ENCODE measurements at places on chromosomes 5 and 9.

DNA sequence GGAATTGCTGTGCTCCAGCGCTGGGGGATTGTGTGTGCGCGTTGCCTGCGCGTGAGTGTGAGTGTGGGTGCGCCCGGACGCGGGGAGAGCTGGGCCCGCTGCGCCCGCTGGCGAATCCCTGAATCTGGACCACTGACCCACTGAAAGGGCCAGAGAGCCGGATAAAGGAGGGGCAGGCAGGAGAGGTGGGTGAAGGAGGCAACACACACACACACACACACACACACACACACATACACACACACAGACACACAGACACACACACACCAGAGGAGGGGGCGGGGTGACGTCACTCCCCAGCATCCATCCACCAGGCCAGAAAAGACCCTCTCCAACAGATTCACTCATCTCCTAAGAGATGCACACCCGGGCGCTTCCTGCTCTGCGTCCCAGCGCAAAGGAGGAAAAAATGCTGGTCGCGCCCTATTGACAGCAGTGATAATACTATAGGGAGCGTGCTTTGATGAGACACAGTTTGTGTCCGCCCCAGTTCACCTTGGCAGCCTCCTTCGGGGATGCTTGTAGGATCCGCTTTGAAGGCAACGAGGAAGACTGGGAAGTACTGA is 1059.1 kb upstream of the DMAC1 start:
- DNase-seq = no peak

DNA sequence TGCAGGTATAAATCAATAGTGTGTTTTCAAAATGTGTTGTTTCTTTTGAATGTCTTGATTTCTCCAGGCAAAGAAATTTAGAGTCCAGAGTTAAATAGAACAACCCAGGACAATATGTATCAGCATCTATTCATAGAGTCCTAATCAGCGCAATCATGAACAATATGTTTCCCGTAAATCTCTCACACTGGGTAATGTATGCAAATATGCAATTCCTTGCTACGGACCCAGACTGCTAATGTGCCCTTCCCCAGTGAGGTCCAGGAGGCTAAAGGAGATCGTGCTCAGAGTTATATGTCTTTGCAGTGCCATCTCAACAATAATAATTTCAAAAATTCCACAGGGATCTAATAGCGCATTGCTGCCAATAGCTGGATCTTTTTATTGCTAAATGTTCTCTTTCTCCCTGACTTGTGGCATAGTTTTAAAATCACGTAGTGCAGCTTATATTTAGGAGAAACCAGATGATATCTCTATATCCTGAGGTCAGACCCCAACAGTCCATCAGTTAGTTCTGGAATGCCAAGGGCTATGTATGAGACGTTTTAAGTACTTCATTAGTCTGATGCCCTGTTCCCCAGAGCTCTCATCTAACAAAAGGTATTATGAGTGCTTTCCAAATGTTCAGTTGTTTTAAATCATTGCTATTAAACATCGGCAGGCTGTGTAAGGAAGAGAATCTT is 145.1 kb downstream of the MARCHF11 start:
- DNase-seq = no peak

- DNase-seq = peak; percentile 65
Measured at GRCh38 chr5:127012916-127013315, 17.4 kb downstream of the MARCHF3 start.

- no peak for DNase-seq
Measured at GRCh38 chr5:33565324-33565723, 124.6 kb downstream of the TARS1 start.

- no peak for DNase-seq
Measured at GRCh38 chr5:113081091-113081839, 104.7 kb downstream of the DCP2 start.

GRCh38 chr9:121192959-121193640 is 8.6 kb downstream of the RAB14 start:
- no peak for DNase-seq

- DNase-seq = no peak
Measured at GRCh38 chr9:89436963-89437625, 60.8 kb downstream of the SEMA4D start.

- peak; percentile 28 for DNase-seq
Measured at GRCh38 chr9:100505564-100506159, 32.7 kb downstream of the TMEFF1 start.

DNA sequence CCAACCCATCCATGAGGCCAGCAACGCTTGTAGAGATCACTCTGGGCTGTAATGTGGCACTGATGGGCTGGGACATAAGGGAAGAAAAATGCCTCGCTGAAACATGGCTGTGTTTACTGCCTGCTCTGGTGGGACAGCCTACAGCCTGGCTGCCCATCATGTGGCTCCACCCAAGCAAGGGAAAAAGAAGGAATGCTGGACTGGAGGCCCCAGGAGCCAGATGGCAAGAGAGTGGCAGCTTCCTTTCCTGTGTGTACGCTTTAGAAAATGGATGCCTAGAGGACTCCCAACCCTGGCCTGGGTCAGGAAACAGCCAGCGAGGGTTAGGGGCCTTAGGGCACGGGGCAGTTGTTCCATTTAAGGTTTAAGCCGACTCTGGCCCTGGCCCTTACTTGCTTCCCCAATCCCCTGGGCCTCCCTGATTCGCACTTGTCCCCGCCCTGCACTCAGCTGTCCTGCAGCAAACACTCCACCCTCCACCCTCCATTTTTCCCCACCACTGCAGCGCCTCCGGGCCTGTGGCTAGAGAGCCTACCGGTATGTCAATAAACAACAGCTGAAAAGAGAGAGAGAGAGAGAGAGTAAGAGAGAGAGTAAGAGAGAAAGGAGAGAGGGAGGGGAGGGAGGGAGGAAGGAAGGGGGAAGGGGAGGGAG is 819.4 kb downstream of the SEMA5A start:
- no peak for DNase-seq

- DNase-seq = peak; percentile 32
Measured at GRCh38 chr9:806285-807156, 35.0 kb upstream of the DMRT1 start.

DNA sequence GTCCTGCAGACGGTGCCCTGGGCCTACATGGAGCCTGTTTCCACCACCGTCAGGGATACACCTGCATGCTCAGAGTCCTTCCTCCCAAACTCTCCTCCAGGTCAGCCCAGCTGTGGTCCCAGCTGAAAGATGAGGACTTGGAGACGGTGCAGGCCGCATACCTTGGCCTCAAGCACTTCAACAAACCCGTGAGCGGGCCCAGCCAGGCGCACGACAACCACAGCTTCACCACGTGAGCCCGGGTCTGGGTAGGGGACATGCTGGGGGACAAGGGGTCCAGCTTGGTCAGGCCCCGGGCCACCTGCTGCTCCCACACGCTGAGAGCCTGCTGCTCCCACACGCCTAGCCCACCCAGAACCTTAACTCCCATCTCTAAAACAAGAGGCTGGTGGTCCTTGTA is 16.6 kb upstream of the CARD19 start:
- no peak for DNase-seq

DNA sequence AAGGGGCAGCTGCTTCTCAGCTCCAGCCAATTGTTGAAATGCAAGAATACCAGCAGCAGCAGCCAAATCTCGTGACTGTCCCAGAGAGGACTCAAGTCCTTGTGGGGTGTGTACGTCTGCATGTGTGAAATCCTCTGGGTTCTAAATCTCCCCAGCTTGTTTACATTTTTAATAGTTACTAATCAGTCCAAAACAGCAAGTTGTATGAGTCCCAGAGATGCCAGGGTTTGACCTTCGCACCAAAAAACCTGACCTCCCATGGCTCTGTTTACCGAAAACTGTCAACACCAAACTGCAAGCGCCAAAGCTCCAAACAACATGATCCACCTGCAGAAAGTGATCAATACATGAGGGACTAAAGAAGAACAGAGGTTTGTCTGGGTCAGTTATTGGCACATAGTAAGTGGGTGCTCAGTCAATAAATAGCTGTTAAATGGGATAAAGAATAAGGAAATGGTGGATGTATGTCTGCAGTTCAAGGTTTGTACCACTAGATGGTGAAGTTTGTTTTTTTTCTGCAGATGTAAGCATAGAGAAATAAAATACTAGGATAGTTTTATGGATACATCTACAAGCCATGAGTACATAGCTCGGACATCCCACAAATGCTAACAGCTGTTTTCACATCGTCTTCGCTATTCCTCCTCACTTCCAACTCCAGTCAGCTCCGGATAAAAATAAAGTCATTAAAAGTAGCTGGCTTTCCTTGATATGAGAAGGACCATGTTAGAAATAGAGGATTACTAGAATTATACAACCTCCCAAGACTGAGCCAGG is 85.3 kb upstream of the ADRB2 start:
- DNase-seq = peak; percentile 66

GRCh38 chr9:133135146-133135745 is 14.2 kb upstream of the RALGDS start:
- peak; percentile 86 for DNase-seq

GRCh38 chr9:109728686-109729300 is 51.2 kb upstream of the PALM2AKAP2 start:
- DNase-seq = peak; percentile 86

GRCh38 chr9:124198331-124198730 is 59.4 kb upstream of the NEK6 start:
- no peak for DNase-seq

GRCh38 chr5:33539212-33539611 is 98.4 kb downstream of the TARS1 start:
- DNase-seq = no peak

DNA sequence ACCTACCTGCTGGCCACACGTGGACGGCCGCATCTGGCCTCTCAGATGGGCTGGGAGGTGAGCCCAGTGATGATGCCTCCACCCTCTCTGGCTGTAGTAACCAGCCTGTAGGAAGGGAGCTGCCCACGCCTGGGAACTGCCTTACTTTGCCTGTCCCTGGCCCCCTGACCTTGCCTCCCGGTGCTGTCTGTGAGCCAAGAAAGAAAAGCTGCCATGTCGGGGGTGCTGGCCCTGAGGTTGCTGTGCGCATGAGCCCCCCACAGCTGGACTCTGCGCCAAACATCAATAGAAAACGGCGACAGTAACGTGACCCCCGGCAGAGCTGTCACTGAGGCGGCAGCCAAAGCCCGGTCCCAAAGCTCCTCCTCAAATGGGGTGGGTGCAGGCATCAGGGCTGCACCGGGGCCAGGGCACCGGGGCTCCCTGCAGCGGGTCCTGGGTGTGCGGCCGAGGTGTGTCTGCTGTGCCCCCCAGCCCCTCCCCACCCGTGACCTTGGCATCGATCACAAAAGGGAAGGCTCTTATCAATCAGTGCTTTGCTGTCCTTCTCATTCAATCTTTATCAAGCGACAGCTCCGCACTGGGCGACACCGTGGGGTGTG is 15.3 kb upstream of the SLC9A3 start:
- DNase-seq = no peak

- DNase-seq = no peak
Measured at GRCh38 chr5:90886381-90886780, 327.8 kb downstream of the ADGRV1 start.

- DNase-seq = peak; percentile 48
Measured at GRCh38 chr5:154593071-154593470, 115.0 kb upstream of the HAND1 start.

DNA sequence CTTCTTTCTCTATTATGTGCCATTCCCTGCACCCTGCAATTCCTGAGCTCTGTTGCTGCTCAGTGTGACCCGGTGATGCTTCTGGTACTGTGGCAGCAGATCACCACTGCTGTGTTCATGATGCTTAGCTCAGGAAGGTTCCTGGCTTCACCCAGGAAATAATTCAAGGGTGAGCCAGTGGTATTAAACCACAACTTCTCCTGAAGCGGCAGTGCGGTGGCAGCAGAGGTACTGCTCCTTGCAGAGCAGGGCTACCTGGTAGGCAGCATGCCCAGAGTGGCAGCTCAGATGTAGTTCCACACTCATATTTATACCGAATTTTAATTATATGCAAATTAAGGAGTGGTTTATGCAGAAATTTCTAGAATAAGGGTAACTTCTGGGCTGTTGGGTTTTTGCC is 213.8 kb upstream of the ZNF608 start:
- no peak for DNase-seq

DNA sequence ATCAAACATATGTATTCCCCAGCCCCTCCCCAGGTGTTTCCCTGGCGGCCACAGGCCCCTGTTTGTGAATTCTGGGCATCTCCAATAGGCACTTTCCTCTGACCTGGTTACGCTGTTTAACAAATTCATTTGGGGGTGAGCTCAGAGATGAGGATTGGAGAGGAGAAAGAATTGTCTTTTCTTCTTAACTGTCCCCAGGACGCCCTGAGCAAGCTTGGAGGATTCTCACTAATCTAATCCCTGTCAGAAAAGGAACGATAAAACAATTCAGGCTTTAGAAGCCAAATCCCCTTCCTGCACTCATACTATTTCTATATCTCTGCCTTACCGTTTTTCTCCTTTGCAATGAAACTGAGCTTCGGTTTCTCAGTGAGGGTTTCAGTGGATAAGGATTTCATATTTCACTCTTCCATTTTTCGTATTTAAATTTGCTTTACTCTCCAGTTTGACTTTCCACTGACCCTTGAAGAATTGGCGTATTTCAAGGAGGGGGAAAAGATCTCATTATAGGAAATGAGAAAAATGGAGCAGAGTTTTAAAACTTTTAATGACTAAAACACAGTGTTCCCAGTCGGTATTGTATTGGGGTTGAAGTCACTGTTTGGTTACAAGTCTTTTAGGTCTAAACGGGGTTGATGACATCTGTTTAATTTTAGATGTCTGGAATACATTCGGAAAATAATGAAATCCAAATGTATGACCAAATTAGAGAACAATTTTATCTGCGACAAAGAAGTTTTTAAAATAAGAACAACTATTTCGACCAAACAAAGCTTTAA is 180.1 kb downstream of the MACROH2A1 start:
- no peak for DNase-seq

DNA sequence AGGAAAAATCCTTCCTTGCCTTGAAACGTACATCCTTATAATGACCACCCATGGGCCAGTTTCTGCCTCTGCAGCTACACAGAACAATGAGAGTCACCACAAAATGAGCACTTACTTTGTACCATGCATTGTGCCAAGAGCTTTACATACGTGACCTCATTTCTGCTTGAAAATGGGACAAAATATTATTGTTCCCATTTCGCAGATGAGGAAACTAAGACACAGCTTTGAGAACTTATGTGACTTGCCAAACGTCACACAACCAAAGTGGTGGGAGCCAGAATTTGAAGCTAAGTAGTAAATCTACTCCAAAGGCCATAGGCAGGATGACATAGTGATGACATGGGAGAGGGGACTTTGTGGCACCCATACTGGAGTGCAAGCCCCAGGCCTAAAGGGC is 34.8 kb upstream of the GRPEL2 start:
- DNase-seq = no peak

- DNase-seq = no peak
Measured at GRCh38 chr5:174271316-174271715, 225.8 kb downstream of the NSG2 start.

DNA sequence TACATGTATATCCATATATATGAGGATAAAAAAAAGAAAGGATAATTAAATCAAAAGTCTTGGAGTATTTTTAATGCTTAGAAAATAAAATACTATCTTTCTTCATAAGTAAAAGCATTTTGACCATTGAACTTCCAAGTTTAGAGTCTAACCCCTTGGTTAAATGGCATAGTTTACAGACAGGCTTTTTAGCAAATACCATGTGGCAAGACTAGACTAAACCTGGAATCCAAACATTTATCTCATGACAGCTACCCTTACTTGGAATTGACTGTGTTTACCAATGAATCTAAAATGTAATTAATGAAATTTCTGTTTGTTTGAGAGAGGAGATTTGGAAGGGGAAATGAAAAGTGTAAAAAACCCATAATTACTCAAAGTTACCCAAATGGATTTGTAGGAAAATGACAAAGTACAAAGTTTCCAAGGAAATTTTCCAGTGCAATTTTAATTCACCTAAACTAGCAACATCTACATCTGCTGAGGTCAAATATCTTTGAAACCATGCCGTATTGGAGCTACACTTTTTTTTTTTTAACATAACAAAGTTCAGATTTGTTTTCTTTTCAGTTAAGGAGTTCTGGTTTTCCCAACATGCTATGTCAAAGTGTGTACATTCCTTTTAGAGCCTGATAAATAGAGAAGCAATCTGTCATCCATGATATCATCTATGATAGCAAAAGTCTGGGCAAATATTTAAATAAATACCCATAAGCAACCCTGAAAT is 272.1 kb upstream of the DAB2 start:
- DNase-seq = no peak

All from fibroblast of skin of right quadriceps (primary cell).